ENCODE measurements at places on chromosomes 11 and 22.
A peak's percentile ranks its signal among the peaks of the same experiment; 100 is the strongest.

GRCh38 chr11:66011239-66011784, 496 bp upstream of the CST6 start:
- no peak overlapping the region for H3K4me3 ChIP-seq
- H3K36me3 ChIP-seq: peaks cover 9% of the 10 kb centered on the region
- H3K4me1 ChIP-seq: no peaks in the 10 kb centered on the region
- no peak overlapping the region for H3K27ac ChIP-seq

- H3K27me3 ChIP-seq: no peaks in the 10 kb centered on the region
- no peak overlapping the region for H3K4me3 ChIP-seq
- H3K4me1 ChIP-seq: peaks cover 20% of the 10 kb centered on the region
- no peak for DNase-seq
Measured at GRCh38 chr11:65431451-65432099, 9.0 kb downstream of the NEAT1 start.

GRCh38 chr11:64181506-64182411, 4.2 kb upstream of the STIP1 start:
- H3K4me3 ChIP-seq: no peak overlapping the region
- no peaks in the 10 kb centered on the region for H3K36me3 ChIP-seq
- H3K27ac ChIP-seq: peak overlapping the region; percentile 71

- H3K27me3 ChIP-seq: no peaks in the 10 kb centered on the region
- no peaks in the 10 kb centered on the region for H3K36me3 ChIP-seq
- H3K4me1 ChIP-seq: peaks cover 12% of the 10 kb centered on the region
- no peak overlapping the region for H3K4me3 ChIP-seq
- H3K27ac ChIP-seq: no peak overlapping the region
Measured at GRCh38 chr11:62115085-62115694, 8.6 kb upstream of the INCENP start.

- no peak overlapping the region for H3K4me3 ChIP-seq
- H3K27me3 ChIP-seq: no peaks in the 10 kb centered on the region
- no peaks in the 10 kb centered on the region for H3K36me3 ChIP-seq
- H3K4me1 ChIP-seq: no peaks in the 10 kb centered on the region
- no peak overlapping the region for H3K27ac ChIP-seq
Measured at GRCh38 chr11:133425245-133425644, 107.1 kb downstream of the OPCML start.

- DNase-seq: no peak
- H3K4me1 ChIP-seq: no peaks in the 10 kb centered on the region
- H3K27ac ChIP-seq: no peak overlapping the region
Measured at GRCh38 chr11:75268626-75269366, 28.2 kb downstream of the TPBGL start.

- H3K4me1 ChIP-seq: peaks cover 31% of the 10 kb centered on the region
- H3K36me3 ChIP-seq: peaks cover 3% of the 10 kb centered on the region
- DNase-seq: no peak
Measured at GRCh38 chr11:126512741-126513715, 157.5 kb downstream of the ST3GAL4 start.

GRCh38 chr22:17797721-17798559, 23.7 kb upstream of the BID start:
- peaks cover 74% of the 10 kb centered on the region for H3K36me3 ChIP-seq
- DNase-seq: no peak
- no peaks in the 10 kb centered on the region for H3K27me3 ChIP-seq
- no peaks in the 10 kb centered on the region for H3K4me1 ChIP-seq

DNA sequence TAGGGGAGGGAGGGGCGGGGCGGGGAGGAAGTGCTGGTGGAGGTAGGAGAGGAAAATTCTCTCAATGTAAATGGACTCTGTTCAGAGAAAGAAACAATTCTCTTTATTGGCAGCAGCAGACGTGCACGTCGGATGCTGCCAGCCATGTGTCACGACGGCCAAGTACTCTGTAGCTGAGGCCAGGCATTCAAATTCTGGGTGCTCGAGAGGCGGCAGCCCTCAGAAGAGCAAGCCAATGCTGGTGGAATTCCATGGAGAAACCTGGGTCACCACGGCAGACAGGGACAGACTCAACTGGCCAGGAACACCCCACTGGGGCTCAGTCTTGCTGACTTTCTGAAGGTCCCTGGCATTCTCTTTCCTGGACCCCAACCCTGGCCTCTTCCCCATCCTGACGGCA, 90.8 kb downstream of the ABTB2 start:
- H3K27me3 ChIP-seq: no peaks in the 10 kb centered on the region
- no peak overlapping the region for H3K4me3 ChIP-seq
- H3K36me3 ChIP-seq: no peaks in the 10 kb centered on the region
- peaks cover 53% of the 10 kb centered on the region for H3K4me1 ChIP-seq
- peak overlapping the region; percentile 54 for H3K27ac ChIP-seq
- no peak for DNase-seq

- H3K27ac ChIP-seq: no peak overlapping the region
- no peaks in the 10 kb centered on the region for H3K4me1 ChIP-seq
- DNase-seq: no peak
- H3K4me3 ChIP-seq: no peak overlapping the region
- H3K27me3 ChIP-seq: no peaks in the 10 kb centered on the region
- H3K36me3 ChIP-seq: no peaks in the 10 kb centered on the region
Measured at GRCh38 chr11:103609117-103610066, 427.0 kb upstream of the DDI1 start.

DNA sequence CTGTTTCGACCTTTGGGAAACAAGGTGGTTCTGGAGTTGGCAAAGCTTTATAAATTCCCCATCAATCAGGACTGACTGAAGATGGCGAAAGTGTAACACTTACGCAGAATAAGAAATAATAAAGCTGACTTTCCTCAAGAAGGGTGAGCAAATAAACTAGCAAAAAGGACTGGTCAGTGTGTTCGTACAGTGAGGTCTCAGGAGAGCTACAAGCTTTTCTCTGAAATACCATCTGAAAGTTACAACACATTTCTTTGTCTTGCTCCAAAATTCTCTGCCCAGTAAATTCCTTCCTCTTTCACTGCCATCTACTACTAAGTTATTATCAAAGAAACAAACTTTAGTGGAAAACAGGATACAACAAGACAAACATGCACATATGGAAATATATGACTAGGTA, 13.4 kb downstream of the PITPNB start:
- no peak for DNase-seq
- H3K27ac ChIP-seq: no peak overlapping the region
- H3K4me3 ChIP-seq: no peak overlapping the region
- H3K27me3 ChIP-seq: no peaks in the 10 kb centered on the region
- peaks cover 11% of the 10 kb centered on the region for H3K36me3 ChIP-seq
- no peaks in the 10 kb centered on the region for H3K4me1 ChIP-seq

- peak overlapping the region; percentile 58 for H3K4me3 ChIP-seq
- H3K4me1 ChIP-seq: peaks cover 23% of the 10 kb centered on the region
- DNase-seq: no peak
- H3K36me3 ChIP-seq: peaks cover 2% of the 10 kb centered on the region
- H3K27ac ChIP-seq: peak overlapping the region; percentile 70
Measured at GRCh38 chr22:31248965-31249958, 37.2 kb downstream of the LIMK2 start.

DNA sequence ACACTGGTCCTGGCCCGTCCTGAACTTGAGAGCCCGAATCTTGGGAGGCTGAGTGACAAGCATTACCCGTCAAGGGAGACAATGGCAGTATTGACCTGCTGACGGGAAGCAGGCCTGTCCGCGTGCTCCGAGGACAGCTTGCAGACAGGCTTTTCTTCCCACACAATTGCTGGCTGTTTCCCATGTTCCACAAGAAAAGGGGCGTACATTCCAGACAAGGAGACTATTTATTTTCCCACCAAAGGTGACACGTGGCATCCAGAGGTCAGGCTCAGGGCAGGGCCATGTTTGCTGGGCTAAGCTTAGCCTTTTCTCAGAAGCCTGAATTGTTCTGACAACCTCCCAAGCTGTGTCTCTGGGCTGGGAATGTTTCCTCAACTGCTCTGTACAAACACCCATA, 86.9 kb upstream of the SPON1 start:
- H3K27me3 ChIP-seq: peaks cover 3% of the 10 kb centered on the region
- H3K36me3 ChIP-seq: no peaks in the 10 kb centered on the region

DNA sequence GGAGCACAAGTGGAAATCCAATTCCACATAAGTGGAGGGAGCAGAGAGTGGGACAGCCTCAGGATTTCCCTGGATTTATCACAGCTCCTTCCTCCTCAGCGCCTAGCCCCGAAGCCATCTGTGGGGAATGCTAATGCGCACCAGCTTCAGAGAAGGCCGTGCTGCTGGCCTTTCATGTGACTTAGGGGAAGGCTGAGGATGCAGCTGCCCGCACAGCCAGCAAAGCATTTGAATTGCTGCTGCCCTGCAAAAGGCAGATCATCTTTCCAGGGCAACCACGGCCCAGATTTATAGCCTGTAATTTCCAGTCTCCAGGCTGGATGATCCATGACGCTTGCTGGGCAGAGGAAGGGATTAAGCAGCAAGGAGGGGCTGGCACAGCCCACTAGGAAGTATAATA, 29.9 kb downstream of the SYN3 start:
- H3K4me1 ChIP-seq: peaks cover 5% of the 10 kb centered on the region
- H3K27ac ChIP-seq: no peak overlapping the region
- DNase-seq: no peak
- H3K27me3 ChIP-seq: no peaks in the 10 kb centered on the region

GRCh38 chr11:103536335-103536722, 427.1 kb downstream of the DYNC2H1 start:
- DNase-seq: no peak
- H3K4me3 ChIP-seq: no peak overlapping the region
- no peaks in the 10 kb centered on the region for H3K27me3 ChIP-seq
- H3K36me3 ChIP-seq: no peaks in the 10 kb centered on the region
- no peak overlapping the region for H3K27ac ChIP-seq

- no peak for DNase-seq
- no peak overlapping the region for H3K4me3 ChIP-seq
- H3K4me1 ChIP-seq: no peaks in the 10 kb centered on the region
- no peak overlapping the region for H3K27ac ChIP-seq
- no peaks in the 10 kb centered on the region for H3K27me3 ChIP-seq
- H3K36me3 ChIP-seq: no peaks in the 10 kb centered on the region
Measured at GRCh38 chr11:100887659-100888058, 200.6 kb downstream of the ARHGAP42 start.

Data from spinal cord (tissue), 10 donors.